ENCODE measurements at places on chromosomes 7 and 10.

- no peak for DNase-seq
Observed at GRCh38 chr7:46393142-46393541, 472.1 kb upstream of the IGFBP3 start.

GRCh38 chr10:71381611-71382010 is 15.1 kb upstream of the CDH23 start:
- no peak for DNase-seq

- no peak for DNase-seq
Observed at GRCh38 chr10:132815168-132815857, 29.4 kb upstream of the NKX6-2 start.

- DNase-seq = peak; percentile 66
Observed at GRCh38 chr10:88157981-88158465, 294.6 kb downstream of the PTEN start.

- peak; percentile 38 for DNase-seq
Observed at GRCh38 chr10:12214763-12215218, 18.8 kb downstream of the CDC123 start.

DNA sequence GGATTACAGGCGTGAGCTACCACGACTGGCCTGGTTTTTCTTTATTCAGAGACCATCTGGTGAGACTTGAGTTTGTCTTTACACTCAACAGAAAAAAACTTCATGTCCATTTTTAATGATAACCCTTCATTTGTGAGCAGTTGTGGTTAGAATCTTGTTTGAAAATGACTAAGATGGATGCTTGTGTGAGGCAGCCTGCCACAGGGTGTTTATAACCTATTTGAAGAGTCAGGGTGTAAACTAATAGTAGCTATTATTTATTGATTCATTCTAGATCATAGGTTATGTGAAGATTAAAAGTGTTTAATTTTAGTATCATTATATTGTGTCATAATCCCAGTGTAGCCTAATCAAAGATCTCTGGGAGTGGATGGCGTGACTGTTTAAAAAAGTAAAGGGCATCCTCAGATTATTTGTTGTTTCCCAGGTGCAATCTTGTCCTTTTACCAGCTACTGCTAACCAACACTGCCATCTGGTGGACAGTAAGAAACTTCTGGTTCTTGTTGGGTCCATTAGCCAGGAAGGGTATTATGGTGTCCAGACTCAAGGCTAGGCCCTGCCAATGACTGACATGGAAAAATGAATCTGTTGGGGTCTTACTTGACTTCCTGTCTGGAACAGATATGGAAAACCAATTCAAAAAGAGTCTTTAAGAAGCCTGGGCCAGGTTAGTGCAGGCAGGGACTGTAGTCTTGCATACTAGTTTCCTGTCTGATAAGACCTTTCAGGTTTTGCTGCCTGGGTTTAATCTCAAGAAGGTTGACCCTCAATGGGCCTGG is 24.9 kb downstream of the NRBF2 start:
- DNase-seq = peak; percentile 78

DNA sequence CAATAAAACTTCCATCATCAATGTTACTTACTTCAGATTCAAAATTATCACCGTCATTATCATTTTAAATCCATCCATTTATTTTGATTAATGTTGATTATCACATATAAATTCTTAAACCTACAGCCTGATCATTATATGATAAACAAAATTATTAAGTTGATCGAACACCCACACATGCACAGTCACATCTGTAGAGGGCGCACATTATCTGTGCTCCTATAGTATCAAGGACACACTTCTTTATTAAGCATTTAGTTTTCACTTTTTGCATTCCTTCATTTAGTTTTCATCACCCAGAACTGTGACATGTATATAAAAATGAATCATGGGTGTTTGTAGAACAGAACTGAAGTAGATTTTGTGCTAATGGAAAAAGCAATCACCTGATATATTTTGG is 26.2 kb upstream of the ZNF716 start:
- DNase-seq = no peak

- no peak for DNase-seq
Observed at GRCh38 chr7:141362580-141363435, 188.4 kb upstream of the AGK start.

DNA sequence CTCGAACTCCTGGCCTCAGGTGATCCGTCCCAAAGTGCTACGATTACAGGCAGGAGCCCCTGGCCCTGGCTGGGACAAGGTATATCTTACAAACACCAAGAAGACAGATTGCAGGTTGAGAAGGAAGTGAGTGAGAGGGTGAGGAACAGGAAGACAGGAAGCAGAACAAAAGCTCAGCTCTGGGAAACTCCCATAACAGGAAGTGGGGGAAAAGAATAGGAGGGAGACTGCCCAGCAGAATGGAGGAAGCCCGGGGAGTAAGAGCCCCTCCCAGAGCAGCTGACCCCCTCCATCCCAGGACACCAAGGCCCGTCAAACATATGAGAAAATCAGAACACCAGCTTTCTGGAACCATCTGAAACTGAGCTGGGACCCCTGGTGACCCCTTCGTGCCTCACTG is 2.9 kb downstream of the TECPR1 start:
- DNase-seq = peak; percentile 65

Data from kidney capillary endothelial cell (primary cell).